CD4-positive, CD25-positive, alpha-beta regulatory T cell (primary cell): ENCODE measurements at places on chromosomes 3 and 15.

GRCh38 chr3:154818676-154819255 is 261.4 kb upstream of the MME start:
- DNase-seq, result no peak

DNA sequence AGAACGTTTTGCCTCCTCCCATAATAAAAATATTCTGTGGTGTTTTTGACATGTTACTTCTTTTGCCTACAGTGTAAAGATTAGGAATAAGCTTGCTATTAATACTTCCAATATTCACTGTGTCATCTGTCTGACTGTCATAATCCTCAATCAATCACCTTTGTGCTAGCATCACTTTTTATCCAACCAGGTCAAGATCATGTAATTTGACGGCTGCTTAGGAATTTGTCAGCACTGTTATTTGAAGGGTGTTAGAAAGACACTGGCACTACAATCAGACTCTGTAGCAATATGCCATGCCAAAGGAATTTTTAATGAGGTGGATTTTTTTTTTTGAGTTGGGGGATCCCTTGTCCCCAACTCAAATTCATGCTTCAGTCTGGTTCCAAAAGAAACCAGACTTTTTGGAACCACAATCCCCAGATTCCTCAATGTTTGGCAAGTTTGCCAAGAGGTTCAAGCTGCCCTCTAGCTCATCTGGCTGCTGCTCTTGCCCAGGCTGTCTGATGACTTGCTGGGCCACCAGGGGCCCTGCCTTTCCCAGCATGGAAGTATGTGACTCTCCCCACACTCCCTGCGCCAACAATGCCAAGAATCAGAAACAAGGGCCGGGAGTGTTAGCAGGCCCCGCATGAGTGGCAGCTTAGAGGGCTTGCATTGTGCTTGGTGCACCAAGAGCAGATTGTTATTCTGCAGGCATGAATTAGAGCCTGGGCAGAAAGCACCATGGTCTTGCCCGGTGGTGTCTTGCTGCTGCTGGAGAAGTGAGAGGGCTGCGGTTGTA is 58.6 kb upstream of the TSC22D2 start:
- no peak for DNase-seq

DNA sequence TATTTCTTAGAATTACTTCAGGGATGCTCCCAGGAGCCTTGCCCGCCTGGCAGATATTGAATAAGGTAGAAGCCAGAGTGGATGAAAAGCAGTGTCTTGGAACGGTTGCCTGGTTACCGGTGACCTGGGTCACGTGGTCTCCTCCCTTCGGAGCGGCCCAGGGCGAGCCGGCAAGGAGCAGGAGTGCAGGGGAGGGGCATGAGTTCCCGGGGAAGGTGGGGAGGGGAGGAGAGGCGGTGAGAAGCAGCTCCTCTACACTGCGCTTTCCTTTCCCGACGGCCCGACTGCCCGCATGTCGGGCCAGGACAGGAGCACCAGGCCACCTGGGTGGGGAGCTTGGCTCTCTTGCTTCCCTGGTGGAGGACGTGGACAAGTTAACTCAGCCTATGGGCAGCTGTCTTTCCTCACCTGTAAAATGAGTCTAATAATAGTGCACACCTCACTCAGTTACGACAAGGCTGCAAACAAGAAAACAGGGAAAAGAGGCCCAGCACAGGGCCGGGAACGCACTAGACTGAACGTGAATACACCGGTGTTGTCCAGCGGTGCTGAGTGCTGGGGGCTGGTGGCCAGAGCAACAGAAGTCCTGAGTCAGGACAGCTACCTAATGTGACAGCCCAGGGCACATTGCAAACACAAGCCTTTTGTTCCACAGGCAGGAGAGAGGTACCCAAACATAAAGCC is 198.3 kb downstream of the ADAMTS9 start:
- no peak for DNase-seq

GRCh38 chr15:52295421-52296001 is at the start of gene MYO5C:
TSS of gene MYO5C (minus strand) at chr15:52295804. CDS start at chr15:52295636, 168 bp downstream.
- DNase-seq, result peak; percentile 28

- no peak for DNase-seq
These were observed 150.3 kb downstream of the PLCL2 start for GRCh38 chr3:17035033-17035432.
